ENCODE measurements at places on chromosomes 6 and 20.

- DNase-seq = no peak
Measured at GRCh38 chr20:24690408-24690807, 221.0 kb downstream of the SYNDIG1 start.

- DNase-seq = no peak
Measured at GRCh38 chr6:157563611-157564284, 182.8 kb downstream of the ZDHHC14 start.

DNA sequence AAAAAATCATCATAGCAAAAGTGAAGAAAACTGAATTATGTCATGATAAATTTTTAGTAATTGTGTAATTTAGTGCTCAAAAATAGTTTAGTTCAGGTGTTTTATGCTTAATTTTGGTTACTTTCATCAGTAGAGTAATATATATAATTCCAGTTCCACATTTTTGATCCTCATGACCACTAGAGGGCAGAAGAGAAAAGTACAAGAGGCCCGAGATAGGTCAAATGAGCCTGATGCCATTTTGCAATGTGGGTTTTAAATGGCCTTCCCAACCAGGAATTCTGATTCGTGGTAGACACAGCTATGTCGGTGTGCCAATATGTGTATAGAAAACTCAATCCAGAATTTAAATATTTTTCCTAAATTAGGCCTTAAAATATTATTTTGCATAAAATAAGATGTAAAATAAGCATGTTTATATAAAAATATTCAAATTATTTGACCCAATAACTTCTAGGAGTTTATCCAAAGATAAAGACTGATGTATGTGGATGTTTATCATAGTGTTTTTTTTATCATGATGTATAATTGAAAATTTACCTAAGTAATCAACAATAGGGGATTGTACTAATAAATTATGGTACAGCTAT lies 159.7 kb upstream of the RPS6KA2 start:
- no peak for DNase-seq

DNA sequence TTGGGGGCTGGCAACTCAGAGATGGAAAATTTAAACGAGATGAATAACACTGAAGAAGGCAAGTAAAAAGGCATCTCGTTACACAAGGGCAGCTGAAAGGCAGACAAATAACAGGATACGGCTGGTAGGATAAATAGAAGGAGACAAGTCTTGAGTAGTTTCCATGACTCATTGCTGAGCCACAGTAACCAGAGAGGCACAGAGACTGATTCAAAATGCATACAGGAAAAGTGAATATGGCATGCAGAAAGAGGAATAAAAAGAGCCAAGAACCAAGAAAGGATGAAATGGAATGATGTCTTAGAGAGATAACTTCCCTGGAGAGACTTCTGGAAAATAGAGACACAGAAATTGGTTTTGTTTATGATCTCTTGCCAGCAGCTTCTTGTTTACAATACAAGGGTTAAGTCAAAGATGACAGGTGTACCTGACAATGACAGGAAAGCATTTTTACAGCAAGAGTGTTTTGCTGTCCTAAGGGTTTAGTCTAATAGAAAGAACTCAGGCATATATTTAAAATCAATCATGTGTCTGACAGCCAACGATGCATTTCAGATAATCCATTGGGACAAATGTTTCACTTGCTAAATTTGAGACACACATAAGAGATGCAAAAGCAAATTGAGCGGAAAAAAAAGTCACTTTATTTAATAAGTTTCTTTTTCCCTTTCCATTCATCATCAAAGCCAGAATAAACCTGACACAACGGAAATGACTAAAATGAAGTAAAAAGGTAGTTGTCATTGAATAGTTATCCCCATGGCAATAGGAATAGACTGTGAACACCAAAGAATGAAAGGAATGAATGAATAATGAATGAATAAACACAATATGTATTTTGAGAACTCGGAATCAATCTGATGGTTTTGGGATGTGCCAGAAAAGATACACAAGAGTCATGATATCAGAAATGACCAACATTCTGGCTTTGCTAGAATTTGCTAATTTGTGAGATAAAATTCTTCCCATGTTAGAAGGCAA lies 68.0 kb upstream of the KCNQ5 start:
- DNase-seq = no peak

DNA sequence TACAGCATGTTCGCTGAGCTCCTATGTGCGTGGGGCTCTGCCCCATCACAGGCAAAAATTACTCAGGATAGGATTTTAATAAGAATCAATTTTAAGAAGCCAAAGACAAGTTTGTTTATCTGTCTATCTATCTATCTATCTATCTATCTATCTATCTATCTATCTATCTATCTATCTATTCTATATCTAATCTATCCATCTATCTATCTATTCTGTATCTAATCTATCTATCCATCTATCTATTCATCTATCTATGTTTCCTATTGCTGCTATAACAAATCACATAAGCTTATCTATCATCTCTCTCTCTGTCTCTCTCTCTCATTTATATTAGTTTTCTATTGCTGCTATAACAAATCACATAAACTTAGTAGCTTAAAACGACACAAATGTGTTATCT lies 1.7 kb downstream of the ARHGAP40 start:
- no peak for DNase-seq

GRCh38 chr6:141118991-141119390 lies 1013.7 kb upstream of the GJE1 start:
- no peak for DNase-seq

DNA sequence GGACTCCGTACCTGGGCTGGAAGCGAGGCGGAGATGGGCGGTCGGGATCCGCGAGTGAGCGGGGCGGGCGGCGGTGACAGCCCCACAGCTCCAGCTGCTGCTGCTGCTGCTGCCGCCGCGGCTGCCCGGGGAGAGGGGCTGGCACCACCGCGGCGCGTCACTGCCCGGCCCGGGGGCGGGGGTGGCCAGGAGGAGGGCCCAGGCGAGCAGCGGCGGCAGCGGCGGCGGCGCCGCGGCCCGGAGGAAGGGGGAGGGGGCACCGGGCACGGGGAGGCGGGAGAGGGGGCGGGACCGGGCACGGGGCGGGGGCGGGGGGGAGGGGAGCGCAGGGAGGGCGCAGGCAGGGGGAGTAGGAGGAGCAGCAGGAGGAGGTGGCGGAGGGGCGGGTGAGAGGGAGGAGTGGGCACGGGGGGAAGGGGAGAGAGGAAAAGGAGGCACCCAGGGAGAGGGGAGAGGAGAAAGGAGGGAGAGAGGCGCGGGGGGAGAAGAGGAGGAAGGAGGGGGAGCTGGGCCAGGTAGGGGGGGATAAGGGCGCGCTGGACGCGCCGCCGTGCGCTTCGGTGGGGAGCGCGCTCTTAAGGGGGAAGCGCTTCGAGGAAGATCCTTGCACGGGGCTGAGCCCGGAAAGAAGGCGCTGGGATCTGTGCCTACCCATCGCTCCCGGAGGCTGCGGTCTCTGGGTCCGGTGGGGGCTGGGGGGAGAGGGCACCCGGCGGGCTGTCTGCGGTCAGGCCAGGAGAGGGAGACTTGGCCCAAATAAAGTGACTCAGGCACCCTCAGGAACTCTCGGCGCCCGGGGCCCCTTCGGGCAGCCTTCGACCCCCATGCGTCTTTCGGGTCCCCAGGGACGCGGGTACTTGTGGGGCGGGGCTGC lies 101.5 kb downstream of the NOL4L start:
- DNase-seq = peak; percentile 43

DNA sequence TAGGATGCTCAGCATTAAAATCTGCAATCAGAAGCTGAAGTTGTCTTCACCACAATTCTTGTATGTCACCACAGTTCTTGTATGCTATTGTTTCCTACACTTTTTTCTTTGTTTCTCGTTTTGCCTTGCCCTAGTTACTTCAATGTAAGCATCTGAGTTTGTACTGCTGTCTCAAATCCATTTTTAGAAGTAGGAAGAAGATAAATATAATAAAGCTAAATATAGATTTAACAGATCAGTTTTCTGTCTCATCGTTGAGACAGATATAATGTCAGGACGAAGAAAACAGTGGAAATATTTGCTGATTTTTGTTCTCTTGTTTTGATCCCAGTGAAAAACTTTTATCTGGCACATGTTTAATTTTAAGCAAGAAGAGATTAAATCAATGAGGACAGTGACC lies 318.0 kb downstream of the QKI start:
- no peak for DNase-seq

DNA sequence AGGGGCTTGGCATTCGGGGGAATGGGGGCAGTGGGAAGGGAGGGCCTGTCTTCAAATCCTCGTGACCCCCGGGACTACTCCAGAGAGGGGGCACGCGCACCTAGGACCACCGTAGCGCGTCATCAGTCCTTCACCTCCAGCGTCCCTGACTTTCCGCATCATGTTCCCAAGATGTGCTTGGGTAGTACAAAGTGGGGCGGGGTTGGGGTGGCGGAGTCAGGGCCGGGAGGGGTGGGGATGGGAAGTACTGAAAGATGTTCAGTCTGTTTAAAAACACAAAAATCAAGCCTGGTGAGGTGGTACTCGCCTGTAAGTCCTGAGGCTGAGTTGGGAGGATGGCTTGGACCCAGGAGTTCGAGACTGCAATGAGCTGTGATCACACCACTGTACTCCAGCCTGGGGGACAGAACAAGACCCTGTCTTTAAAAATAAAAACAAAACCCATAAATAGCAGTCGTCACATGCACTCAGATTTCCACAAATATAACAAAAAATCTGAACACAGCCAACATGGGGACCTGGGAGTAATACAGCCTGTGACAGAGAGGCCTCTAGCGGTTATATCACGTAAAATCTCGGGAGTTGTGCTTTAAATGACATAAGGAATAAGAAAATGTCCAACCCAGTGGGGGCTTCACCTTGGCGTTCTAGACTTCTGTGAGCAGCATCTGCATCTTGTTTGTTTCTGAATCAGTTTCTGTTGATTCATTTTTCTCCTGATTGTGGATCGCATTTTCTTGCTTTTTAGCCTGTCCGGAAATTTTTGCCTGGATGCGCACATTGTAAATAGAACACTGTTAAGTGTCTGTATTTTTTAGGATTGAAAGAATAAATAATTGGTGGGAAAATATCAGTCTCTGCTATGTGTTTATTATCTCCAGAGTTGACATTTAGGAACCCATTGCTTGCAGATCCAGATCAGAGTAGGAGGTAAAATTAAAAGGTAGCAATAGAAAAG lies 698 bp upstream of the LRP11 start:
- DNase-seq = peak; percentile 5

- no peak for DNase-seq
Measured at GRCh38 chr20:9741996-9742395, 96.9 kb downstream of the PAK5 start.

DNA sequence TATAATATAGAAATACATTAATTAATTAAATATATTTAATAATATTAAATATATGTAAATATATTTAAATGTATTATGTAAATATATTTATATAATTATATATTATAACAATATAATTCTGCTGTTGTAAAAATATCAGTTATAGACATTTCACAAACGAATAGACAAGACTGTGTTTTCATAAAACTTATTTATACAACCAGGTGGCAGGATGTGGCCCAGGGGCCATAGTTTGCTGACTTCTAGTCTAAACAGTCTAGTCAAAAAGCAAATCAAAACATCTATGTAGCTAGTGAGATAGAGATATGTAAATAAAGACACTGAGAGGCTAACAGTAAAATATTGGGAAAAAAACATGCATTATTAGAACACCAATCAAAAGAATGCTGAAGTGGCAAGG lies 136.4 kb downstream of the TBXT start:
- DNase-seq = no peak

- no peak for DNase-seq
Measured at GRCh38 chr6:166998256-166999144, 697 bp upstream of the CEP43 start.

DNA sequence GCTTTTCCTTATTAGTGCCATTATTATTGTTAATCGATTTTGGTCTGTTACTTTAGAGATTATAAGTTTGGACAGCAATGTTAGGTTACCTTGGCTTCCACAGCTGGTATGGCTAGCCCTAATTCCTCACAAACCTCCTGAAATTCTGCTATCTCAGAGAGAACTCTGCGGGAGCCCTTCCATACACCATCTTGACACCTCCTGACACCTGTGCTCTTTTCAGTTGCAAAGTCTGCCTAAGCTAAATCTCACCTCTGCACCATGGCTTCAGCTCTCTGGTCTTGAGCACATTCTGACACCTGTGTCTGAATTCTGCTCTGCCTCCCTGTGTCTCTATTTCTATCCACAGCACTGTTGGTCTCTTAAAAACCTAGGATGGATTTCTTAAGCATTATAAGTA lies 106.5 kb downstream of the DCDC2 start:
- no peak for DNase-seq

- no peak for DNase-seq
Measured at GRCh38 chr6:57216235-57217101, 5.6 kb downstream of the RAB23 start.

GRCh38 chr20:57080796-57081195 lies 185.6 kb downstream of the BMP7 start:
- no peak for DNase-seq

DNA sequence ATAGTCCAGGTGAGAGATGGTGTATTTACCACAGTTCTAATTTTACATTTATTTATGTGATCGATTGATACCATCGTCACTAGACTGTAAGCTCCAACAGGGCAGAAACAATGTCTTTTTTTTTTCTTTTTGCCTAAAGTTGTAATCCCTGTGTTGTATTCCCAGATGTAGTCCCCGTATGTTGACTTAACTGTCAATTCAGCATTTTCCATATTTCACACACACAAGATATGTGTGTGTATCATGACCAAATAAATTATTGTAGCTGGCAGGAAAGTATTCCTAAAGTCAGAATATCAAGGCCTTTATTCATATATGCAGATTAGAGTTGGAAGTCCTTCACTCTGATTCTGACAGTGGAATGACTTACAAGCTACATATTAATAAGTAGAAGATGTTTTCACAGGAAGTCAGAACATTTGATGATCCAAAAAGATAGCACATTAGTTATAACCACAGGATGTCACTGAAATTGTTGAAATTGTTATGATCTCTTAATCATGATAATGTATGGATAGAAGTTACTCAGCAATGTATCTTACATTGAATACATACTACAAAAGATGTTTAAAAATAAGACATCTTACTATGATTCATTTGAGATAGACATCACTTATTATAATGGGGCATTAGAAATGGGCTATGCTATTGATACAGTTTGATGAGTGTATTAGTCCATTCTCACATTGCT lies 10.6 kb downstream of the RNF182 start:
- no peak for DNase-seq

DNA sequence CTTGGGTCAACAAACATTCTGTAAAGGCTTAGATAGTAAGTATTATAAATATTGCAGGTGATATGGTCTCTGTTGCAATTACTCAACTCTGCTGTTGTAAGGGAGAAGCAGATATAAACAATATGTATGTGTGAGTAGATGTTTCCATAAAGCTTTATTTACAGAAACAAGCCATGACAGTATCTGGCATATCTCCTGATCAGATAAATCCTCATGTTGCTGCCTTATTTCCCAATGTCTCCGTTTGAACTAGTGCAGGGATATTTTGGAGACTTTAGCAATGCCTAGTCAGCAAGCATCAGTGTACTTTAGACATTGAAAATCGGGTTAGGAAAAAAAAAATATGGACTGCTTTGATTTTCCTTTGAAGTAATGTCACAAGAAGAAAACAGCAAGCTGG lies 96.1 kb downstream of the LAMA2 start:
- DNase-seq = no peak

- DNase-seq = no peak
Measured at GRCh38 chr6:10448096-10448495, 33.2 kb upstream of the TFAP2A start.

All from activated CD4-positive, alpha-beta T cell treated with anti-CD3 and anti-CD28 coated beads, Interleukin-2, amount 50 U/mL, for 4 hours (primary cell).